ENCODE measurements at places on chromosomes 7 and 10.

DNA sequence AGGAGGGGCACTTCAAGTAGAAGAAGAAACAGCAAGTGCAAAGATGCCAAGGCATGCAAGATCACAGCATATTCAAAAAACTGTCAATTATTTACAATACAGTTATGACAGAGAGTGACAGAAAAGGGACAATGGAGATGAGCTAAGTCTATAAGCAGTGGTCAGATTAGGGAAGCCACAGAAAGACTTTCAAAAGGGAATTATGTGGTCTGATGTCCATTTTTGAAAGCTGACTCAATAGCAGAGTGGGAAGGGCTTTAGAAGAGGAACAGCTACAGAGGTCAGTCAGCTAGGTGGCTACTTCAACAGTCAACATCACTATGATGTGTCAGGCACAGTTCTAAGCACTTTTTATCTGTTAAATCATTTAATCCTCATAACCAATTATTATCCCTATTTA lies 45.2 kb upstream of the SPOCK2 start:
- peak; percentile 53 for DNase-seq

DNA sequence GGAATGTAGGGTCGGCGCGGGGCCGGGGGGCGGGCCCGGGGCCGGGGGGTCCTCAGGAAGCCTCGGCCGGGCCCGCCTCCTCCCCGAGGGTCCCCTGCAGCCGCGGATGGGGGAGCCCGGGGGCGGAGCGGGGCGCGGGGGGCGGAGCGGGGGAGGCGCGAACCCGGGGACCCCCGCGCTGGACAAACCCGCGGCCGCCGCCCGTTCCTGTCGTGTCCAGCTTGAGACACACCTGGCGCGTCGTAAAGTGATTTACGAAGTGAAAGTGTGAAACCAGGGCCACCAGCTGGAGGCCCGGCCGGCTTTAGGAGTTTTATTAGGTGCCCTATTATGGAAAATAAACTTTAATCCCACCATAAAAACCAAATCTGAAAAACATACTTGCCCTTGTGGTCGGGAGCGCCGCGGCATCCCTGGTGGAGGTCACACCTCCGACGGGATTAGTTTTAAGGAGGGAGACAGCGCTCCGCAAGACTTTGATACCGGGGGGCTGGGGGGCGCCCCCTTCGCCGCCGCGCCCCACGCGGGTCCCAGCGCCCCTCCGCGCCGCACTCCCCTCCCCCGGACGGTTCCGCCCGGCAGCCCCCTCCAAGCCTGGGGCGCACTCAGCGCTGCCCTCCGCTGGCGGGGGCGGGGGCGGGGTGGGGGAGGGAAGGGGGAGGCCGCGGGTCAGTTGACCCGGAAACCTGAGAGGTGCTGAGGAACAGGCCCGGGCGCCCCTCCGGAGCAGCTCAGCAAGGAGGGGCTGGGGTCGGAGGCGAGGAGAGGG lies 10.3 kb downstream of the MNX1 start:
- peak; percentile 72 for DNase-seq

DNA sequence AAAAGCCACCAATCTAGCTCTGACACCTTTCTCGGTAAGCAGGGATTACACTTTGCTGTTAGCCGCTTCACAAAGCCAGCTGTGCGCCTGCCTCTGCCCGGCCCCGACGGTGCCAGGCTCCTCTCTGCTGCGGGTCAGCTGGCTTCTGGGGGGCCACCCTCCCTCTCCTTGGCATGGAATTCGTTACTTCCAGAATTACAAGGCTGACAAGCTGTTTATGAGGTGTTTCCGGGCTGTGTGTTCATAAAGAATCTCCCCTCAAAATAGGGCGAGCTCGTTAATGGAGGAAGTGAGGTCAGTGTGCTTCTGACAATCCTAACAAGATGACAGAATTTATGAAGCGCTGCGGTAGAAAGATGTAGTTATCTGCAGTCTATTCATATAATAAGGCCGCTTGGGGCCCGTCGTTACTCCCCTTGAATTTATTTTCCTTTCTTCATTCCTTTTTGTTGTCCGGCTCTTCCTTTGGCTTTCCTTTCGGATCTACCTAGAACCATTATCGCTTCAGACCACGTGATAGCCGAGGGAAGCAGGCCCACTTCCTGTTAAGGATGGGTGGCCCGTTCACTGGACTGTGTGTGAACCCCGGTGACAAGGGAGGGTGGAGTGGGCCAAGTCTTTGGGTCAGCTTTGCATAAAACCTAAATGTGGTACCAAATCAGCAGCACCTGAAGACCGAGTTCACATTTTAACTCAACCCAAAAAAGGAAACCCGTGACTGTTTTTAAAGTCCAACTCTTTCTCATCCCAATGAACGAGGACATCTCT lies 273.0 kb upstream of the YAE1 start:
- no peak for DNase-seq

GRCh38 chr10:14781763-14782162 lies 7.1 kb upstream of the FAM107B start:
- no peak for DNase-seq

GRCh38 chr7:37009125-37009675 lies 284.9 kb upstream of the AOAH start:
- DNase-seq: no peak

DNA sequence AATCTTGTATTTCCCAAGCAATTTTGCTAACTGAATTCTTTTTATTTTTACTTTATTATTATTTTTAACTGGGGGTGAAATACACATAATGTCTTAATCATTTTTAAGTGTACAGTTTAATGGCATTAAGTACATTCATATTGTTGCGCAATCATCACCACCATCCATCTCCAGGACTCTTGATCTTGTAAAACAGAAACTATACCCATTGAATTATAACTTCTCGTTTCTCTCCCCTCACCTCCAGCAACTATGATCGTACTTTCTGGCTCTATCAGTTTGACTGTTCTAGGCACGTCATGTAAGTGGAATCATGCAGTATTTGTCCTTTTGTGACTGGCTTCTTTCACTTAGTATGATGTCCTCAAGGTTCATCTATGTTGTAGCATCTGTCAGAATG lies 108.8 kb downstream of the ARL5B start:
- no peak for DNase-seq

DNA sequence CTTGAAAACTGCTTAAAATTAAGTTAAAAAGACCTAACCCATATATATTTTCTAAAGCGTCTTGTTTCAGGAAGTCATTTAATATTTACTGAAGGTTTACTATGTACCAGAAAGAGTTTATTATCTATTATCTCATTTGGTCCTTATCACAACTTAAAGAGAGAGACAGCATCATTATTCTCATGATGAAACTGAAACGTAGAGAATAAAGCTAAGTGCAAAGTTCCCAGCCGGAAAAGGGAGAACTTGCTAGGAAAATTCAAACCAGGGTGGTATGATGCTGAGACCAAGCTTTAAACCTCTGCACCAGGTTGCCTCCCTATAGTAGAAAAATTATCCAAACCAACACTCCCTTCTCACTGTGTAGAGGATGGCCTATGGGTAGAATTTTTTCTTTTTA lies 207.7 kb upstream of the BMPER start:
- no peak for DNase-seq

- DNase-seq: no peak
These were observed 28.4 kb downstream of the JMJD1C start for GRCh38 chr10:63437116-63437949.

DNA sequence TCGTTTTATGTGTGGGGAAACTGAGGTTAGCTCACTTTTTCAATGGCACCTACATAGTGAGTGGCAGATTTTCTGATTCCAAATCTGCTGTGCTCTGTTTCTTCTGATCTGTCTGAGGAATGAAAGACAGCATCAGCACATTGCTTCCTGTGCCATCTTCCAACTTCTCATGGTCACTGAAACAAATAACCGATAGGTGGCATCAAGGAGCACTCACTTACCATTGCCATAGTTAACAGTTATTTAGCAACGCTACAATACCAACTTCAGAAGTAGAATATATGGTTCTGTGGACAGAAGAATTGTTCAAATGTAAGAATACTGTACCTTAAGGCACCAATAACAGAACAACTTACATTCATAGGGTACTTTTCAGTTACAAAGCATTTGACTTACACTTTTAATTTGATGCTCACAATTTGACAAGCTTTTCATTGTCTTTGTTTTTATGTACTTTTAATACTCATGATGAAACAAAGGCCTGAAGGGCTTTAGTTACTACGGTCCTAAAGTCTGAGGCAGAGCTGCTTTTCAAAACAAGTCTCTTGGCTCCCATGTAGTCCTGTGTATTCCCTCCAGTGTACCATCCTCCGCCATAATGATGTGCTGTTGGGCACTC lies 228.9 kb upstream of the TCF7L2 start:
- peak; percentile 43 for DNase-seq

GRCh38 chr7:130429019-130429418 lies 11.8 kb downstream of the CEP41 start:
- DNase-seq: no peak

- DNase-seq: no peak
These were observed 21.1 kb upstream of the VDAC2 start for GRCh38 chr10:75189266-75190096.

- DNase-seq: peak; percentile 78
These were observed 46.6 kb downstream of the INSIG1 start for GRCh38 chr7:155344270-155344617.

DNA sequence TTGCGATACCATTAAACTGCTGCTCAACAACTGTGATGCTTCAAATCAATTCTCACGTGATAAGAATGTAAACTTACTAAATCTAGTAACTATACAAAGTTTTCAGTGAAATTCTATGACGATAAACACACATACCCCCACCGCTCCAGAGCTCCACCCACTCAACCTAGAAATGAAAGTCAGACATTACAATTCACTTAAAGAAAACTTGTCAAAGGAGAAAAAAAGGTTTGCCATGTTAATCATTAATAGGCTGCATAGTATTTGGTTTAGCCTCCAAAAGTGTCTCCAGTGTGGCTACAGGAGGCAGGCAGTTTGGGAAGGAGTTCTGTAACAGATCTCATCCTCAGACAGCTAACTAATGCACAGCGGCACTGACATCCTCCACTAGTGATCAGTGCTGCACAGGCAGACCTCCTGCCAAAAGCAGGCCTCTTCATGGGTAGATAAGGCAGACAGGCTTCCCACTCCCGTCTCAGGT lies 3.1 kb downstream of the HERPUD2 start:
- DNase-seq: peak; percentile 48

DNA sequence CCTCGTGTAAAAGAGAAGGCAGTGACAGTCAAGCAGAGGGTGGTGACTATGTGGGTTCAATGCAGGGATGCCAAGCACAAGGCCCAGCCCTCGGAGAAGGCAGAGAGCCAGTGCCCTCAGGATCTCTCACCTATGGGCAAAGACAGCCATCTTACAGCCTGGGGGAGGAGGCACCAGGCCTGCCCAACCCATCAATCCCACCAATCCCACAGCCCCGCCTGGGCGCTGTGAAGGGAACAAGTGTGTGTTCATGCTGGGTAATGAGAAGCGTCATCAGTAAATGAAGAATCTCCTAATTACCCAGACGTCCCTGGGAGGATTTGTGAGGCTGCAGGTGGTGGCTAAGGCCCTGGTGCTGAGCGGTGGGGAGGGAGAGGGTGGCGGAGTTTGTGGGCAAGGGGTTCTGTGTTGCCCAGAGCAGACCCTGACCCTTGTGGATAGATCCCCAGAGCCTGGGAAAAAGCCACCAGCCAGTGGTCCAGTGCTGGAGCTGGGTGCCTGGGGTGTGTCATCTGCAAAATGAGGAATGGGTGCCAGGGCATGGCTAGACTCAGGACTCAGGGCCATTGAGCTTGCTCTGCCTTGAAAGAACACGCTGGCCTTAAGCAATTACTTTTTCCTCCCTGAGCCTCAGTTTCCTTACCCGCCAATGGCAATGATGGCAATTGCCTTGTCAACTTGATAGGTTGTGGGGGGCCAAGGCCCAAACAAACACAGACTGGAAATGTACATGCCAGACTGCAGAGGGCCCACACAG lies 128.1 kb upstream of the UNC5B start:
- DNase-seq: peak; percentile 4

DNA sequence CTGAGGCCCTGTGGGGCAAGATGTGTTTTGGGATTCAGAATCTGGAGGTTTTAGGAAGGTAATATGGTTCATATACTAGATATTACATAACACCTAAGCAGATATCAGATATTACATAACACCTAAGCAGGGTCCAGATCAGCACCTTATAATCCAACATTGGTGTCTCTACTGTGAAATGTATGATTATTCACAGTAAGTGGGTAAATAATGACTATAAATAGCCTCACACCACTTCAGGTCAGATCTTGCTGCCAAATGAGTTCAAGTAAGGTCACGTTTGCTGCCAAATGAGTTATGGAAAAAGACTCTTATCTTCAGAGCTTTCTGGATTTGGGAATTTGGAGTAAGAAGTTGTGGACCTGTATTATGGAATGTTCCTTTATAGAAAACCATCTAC lies 14.6 kb downstream of the ADRB1 start:
- DNase-seq: no peak

- no peak for DNase-seq
These were observed 86.3 kb upstream of the CAPZA2 start for GRCh38 chr7:116776046-116776445.

DNA sequence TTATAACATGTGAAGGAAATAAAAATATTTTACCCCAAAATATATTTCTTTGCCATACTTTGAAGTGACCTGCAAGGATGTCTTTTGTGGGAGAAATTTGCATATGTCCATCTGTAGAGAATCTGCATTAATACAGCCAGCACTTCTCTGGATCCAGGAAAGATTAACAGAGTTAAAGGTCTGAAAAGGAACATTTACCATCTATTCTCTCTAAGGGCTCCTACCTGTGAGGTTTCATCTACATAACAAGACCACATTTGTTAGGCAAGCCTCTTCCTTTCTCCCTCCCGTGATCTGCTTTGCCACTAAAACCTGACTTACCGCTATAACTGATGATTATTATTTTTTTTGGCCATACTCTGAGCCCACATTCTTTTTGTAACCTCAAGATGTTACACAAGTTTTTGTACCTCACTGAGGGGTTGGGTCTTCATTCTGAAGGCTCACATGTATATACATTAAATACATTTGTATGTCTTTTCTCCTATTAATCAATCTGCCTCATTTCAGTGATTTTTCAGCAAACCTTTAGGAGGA lies 129.4 kb downstream of the AKR1D1 start:
- DNase-seq: no peak

GRCh38 chr10:129793479-129793878 lies 170.6 kb downstream of the EBF3 start:
- DNase-seq: no peak

GRCh38 chr7:81111358-81111757 lies 192.5 kb upstream of the SEMA3C start:
- no peak for DNase-seq

DNA sequence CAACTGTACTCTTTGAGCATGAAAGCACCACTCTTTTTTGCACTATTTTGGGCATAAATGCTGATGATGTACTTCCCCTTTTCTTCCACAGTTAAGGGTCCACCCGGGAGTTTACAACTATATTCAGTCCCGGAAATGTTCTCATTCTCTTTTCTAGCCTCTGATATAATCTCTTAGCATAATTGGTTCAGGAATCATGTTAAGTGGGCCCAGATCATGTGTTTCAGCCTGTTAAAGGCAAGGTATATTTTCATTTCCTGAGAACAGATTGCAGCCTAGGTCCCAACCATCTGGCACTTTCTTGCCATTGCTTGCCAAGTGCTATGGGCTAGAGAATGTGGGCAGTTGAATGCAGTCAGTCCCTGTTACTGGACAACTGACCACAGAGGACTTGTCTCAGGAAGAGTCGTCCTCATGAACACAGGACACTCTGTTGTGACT lies 111.4 kb upstream of the GLCCI1 start:
- DNase-seq: peak; percentile 40

Measured in GM13977 (cell line).